Retina (tissue), 1 donor: ENCODE measurements at places on chromosomes 1 and 21.
A peak's percentile ranks its signal among the peaks of the same experiment; 100 is the strongest.

DNA sequence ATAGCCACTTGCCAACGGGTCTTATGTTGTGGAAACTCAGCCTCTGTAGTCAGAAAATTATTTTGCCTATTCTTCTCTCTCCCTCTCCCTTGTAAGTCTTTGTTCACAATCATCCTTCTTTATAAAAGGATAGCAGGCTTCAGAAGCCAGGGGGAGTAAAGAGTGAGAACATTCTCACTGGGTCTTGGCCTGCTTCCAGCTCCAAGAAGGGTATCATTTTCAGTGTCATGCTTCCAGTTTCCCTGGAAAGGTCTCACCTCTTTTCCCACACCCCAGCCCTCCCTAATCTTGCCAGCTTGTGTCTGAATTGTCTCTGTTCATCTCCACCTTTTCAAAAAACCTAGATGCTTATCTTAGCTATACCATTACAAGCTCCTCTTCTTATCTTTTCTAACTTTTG is 346.2 kb upstream of the LRRC7 start:
- DNase-seq = no peak

- DNase-seq = no peak
These were observed 407.0 kb downstream of the TGFB2 start for GRCh38 chr1:218752126-218752525.

- DNase-seq = no peak
These were observed 22.2 kb downstream of the C1orf21 start for GRCh38 chr1:184409011-184409410.

DNA sequence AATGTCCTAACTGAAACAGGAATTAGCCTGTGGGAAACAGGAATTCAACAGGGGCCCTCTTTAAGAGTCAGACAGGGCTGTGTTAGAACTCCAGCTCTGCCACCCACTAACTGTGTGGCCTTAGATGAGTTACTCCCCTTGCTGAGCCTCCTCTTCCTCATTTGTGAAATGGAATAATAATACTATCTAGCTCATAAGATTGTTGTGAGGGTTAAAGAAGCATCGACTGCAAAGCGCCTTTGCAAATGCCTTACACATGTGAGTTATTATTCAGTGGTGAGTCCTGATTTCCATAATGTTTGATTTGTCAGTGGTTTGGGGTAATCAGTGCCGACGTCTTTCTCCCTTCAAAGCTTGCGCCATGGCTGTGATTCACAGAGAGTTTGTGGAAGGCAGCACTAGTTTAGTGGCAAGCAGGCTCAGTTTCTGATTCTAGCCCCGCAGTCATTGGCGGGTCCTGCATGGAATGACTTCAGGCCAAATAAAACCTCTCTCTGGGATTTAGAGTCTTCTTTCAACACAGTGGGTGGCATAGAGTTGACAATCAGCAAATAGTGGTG is 388.5 kb downstream of the PLPP3 start:
- DNase-seq = no peak

GRCh38 chr1:101136271-101136670 is 100.5 kb upstream of the S1PR1 start:
- DNase-seq = no peak

DNA sequence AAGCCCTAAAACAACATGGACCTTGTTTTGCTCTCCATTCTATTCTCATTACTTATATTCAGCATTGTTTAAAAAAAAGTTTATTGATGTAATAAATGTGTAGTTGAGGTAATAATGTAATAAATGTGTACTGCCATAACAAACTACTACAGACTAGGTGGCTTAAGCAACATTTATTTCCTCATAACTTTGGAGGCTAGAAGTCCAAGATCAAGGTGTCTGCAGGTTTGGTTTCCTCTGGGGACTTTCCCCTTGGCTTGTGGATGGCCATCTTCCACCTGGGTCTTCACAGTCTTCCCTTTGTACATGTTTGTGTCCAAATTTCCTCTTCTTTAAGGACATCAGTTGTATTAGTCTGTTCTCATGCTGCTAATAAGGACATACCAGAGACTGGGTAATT is 93.1 kb downstream of the LMO4 start:
- DNase-seq = no peak

GRCh38 chr21:45379901-45380330 is 25.0 kb upstream of the COL18A1 start:
- DNase-seq = no peak

DNA sequence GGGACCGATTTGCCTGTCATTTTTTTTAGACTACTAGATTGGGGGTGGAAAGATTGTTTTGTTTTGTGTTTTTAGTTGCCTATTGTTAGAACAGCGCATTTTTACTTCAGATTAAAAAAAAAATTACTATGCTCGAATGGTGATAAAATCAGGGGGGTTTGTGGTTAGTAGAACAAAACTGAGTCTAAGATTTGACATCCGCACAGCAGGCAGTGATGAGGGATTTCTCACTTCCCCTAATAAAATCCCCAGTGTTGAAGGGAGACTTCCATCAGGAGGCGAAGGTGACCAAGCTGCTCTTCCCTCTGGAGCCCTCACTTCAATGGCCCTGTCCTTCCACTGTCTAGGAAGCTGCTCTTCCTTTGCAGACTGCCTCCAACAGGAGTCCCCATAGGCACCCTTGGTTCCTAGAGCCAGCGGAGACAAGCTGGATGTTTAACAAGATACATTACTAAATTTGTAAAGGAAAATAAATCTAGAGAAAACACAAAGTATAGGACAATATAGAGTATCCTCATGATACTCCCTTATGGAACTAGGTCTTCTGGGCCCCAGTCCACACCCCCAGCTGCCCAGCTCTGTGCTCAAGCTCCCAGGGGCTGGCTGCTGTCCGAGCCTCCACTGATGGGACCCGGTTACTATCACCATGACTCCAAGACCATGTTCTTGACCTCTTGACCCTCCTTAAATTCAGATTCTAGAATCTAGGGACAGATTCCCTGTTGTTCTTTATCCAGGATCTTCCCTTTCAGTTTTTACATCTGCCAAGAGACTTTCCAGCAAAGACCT is 31.0 kb downstream of the TENT5C start:
- DNase-seq = no peak

- no peak for DNase-seq
These were observed 22.5 kb downstream of the DPT start for GRCh38 chr1:168706391-168706992.

DNA sequence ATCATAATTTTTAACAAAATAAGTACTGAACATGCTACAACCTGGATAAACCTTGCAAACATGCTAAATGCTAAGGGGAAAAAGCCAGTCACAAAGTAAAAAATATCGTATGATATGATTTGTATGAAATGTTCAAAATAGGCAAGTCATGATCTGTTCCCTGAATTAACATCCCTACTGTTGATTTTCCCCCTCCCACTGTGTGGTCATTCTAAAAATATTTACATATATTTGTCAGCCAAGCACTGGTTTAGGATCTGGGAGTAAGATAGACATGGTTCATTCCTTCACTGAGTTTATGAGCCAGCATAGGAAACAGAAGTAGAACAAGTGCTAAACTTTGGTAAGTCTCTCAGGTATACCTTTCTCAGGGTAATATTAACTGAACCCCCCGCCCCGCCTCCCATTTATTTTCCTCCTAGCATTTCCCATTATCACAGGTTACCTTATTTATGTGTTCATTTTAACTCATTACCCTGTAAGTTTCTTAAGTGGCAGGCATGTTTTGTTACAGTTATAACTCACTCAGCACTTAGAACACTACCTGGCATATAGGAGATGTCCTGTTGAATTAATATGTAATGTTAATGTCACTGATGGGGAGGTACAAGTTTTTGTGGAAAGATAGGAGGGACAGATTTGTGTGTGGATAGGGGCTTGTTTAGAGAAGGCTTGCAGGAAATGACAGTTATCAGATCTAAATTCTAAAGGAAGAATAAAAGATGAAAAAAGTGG is 12.3 kb downstream of the UQCRH start:
- no peak for DNase-seq

GRCh38 chr21:40070871-40071270 is 203.6 kb downstream of the PCP4 start:
- no peak for DNase-seq

DNA sequence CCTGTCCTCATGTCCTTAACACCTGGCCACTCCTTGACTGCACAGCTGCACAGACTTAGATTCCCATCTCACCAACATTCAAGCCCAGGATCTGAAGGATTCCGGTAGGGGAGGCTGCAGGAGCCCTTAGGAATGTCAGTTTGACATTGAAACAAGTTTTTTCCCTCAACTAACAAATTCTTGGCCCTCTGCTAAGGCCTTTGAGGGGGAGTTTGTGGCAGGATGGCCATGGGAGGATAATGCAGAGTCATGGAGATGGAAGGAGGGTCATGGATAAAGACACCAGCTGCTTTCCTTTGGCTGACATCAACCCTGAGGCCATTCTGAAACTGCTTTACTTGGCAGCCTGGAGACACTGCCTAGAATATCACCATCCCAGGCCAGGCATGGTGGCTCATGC is 63.4 kb upstream of the PPP2R5A start:
- no peak for DNase-seq

DNA sequence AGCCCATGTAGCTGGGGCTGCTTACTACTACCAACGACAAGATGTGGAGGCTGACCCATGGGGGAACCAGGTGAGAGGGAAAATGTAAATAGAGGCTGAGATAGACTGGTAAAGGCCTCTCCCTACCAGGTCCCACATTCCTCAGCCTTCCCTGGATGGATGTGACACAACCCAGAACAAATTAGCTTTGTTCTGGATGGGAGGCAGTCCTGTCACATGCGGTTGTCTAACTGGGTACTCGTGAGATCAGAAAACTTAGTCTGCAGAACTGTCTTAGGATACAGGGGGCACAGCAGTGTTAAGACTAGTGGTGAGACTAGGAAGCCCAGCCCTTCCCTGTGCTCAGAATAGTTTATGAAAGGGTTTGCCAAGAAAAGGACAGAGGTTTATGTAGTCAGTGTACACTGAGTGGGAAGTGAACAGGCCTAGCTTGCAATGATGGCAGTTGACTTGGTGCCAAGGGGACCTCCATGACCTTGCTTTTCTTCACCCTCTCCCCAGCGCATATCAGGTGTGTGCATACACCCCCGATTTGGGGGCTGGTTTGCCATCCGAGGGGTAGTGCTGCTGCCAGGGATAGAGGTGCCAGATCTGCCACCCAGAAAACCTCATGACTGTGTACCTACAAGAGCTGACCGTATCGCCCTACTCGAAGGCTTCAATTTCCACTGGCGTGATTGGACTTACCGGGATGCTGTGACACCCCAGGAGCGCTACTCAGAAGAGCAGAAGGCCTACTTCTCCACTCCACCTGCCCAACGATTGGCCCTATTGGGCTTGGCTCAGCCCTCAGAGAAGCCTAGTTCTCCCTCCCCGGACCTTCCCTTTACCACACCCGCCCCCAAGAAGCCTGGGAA is 8.4 kb downstream of the MMACHC start:
- DNase-seq = no peak

GRCh38 chr1:30748098-30748698 is 9.4 kb downstream of the LAPTM5 start:
- DNase-seq = no peak

DNA sequence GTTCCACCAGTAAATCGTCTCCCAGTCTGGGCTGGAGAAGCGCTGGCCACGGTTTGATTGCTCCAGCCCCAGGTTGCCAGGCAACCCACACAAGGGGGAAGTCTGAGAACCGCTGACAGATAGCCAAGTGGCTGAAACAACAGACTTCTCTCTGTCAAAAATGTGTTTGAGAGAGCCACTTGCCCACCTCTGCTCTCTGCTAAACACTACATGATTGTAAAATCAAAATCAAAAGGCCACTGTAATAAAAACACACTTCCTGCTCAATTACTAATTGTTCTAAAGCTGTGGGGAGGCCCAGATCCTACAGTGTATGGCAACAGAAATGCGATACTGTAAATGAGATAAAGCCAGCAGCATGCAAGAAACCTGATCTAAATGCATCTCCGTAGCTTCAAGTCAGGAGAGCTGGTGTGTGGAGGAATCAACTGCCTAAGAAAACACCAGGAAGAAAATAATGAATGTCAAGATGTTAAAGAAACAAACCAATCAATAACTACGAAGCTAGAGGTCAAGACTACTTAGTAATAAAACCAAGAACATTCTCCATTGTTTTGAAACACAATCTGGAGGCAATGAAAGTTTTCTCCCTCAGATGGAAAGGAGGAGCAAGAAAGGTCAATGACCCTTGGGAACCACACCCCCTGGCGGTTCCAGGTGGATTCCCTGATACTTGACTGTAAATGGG is 121.2 kb downstream of the SLC45A1 start:
- DNase-seq = peak; percentile 76

GRCh38 chr1:234893725-234894630 is 234.7 kb downstream of the TOMM20 start:
- DNase-seq = no peak

- DNase-seq = no peak
These were observed 712.0 kb upstream of the PRMT6 start for GRCh38 chr1:106344494-106344893.

GRCh38 chr1:183490932-183491331 is 18.6 kb downstream of the SMG7 start:
- no peak for DNase-seq

GRCh38 chr1:2377751-2378440 is 13.5 kb downstream of the MORN1 start:
- no peak for DNase-seq

DNA sequence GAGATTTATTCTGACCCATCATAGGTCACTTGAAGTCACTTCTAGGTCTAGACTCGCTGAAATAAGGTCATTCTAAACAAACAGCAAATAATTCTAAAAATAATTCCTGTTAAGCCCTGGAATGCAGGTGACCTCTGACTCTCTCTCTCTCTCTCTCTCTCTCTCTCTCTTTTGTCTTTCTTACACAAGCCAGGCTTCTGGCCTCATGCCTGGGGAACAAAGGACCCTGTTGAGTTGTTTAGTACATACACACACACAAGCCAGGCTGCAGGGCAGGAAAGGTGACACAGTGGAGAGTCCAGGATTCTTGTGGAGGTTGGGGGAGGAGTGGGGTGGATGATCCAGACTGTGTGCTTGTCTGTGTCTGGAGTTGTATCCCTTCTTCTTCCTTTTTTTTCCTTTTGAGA is 4.0 kb upstream of the MEX3A start:
- peak; percentile 32 for DNase-seq

DNA sequence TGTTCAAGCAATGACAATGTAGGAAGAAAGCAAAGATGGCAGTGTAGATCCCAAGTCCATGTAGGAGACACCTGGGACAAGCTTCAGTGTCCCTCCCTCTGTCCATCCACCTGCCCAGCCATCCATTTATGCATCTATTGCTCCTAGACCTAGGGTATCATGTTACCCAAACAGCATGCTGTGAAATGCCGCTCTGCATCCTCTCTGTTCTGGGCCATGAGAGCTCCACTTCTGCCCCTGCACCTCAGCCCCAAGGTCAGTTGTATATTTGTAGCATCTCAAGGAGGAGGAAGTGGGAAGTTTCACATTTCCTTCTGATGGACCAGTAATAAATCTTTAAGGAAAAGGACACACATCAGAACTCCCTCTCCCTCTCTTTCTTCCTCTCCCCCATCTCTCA is 27.9 kb upstream of the TSPEAR start:
- DNase-seq = no peak

DNA sequence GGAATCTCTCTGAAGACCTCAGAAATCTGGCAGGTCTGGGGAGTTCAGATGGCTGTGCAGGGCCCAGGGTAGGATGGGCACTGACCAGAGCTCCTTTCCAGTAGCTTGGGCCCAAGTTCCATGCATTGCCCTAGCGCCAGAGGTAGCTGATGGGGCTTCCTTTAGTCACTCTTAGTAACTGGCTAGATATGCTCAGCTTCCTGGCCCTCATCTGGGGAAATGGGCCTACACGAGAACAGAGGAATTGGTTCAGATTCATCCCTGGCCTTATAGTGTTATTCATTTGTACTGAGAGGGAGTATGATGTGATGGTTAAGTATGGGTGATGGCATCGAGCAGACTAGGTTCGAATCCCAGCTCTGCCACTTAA is 15.5 kb upstream of the PSMB2 start:
- no peak for DNase-seq

GRCh38 chr1:212630158-212630900 is 21.8 kb downstream of the ATF3 start:
- DNase-seq = peak; percentile 85

GRCh38 chr21:32666258-32666657 is 54.1 kb upstream of the CFAP298 start:
- DNase-seq = no peak
